Stimulated activated CD8-positive, alpha-beta memory T cell treated with anti-CD3 and anti-CD28 coated beads, Interleukin-7, amount 100 ng/mL, for 48 hours (primary cell): ENCODE measurements at places on chromosomes 6 and 20.

DNA sequence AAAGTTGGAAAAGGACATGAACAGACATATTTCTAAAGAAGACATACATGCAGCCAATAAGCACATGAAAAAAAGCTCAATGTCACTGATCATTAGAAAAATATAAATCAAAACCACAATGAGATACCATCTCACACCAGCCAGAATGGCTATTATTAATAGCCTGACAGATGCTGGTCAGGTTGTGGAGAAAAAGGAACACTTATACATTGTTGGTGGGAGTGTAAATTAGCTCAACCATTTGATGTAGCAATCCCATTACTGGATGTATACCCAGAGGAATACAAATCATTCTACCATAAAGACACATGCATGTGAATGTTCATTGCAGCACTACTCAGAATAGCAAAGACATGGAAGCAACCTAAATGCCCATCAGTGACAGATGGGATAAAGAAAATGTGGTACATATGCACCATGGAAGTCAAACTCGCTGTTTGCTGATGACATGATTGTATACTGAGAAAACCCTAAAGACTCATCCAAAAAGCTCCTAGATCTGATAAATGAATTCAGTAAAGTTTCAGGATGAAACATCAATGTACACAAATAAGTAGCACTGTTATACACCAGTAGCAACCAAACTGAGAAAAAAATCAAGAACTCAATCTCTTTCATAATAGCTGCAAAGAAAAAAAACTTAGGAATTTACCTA lies 196.8 kb downstream of the ADGB start:
- no peak for DNase-seq

DNA sequence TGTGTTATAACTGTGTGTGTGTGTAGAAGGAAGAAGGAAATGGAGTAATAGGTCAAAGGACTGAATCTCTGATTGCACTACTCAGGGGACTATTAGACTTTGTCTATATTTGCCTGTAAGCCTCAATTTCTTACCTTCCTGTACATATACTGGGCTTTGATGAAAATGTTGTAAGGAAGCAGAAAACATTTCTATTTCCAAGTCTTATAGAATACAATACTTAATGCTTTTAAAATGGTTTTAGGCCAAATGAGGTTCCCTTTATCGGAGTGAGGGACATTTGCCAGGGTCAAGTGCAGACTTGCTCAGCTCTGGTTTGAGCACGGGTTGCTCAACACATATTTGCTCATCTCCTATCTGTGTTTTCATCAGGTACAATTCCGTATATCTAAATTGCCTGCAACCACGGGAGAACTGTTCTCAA lies 28.3 kb downstream of the MEP1A start:
- DNase-seq: no peak

GRCh38 chr20:45365444-45365970 lies 2.6 kb downstream of the SYS1 start:
- no peak for DNase-seq

GRCh38 chr6:43616725-43617472 lies 12.2 kb downstream of the GTPBP2 start:
- DNase-seq: no peak

DNA sequence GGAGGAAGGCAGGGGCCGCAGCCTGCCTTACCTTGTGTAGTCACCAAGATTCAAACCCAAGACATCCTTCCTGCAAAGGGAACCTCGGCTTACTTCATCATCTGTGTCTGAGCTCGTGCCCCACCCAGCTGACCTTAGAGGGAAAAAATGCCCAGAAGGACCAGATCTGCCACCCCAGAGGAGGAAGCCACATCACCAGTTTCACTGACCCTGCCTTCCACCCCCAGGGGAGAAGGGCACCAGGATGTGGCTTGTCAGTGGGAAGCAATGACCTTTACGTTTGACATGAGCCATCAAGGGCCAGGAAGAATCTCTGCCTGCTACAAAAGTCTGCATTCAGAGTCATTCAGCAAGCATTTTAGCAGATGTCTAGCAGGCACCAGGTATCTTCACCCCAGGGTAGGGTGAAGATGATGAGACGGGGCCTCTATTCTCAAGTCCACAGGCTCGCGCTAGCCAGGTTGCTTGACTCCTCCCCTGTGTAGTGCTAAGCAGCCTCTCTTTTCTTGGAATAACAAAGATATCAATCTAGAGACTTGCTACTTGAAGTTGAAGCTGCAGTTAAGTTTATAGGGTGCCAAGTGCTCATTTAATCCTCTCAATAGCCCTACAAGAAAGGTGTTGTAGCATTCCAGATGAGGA lies 28.1 kb downstream of the HM13 start:
- DNase-seq: no peak

DNA sequence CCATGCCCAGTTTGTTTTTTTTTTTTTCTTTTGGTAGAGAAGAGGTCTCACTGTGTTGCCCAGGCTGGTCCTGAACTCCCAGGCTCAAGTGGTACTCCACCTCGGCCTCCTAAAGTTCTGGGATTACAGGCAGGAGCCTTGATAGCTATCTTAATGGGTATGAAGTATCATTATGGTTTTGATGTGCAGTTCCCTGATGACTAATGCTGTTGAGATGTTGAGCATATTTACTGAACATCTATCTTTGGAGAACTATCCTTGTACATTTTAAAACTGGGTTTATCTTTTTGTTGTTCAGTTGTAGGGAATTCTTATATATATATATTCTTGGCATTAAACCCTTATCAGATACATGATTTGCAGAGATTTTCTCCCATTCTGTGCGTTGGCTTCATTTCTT lies 21.4 kb upstream of the MYL9 start:
- no peak for DNase-seq

DNA sequence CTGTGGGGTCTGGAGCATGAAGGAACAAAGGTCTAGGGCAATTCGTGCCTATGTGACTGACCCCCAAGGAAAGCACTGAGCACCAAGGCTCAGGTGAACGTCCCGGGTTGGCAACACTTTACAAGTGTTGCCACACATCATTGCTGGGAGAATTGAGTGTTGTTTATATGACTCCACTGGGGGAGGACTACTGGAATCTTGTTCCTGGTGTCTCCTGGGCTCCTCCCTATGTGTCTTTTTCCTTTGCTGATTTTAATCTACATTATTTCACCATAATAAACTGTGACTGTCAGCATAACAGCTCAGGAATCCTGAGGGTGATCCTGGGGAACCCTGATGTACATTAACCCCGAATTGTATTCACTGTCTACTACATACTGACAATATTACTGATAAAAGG lies 207.7 kb upstream of the BMP2 start:
- DNase-seq: no peak

GRCh38 chr6:157825243-157825904 lies 2.3 kb downstream of the SNX9 start:
- DNase-seq: no peak
